ENCODE measurements at places on chromosomes 6 and 20.

GRCh38 chr6:108630050-108630714 lies 69.5 kb downstream of the FOXO3 start:
- DNase-seq, result no peak

DNA sequence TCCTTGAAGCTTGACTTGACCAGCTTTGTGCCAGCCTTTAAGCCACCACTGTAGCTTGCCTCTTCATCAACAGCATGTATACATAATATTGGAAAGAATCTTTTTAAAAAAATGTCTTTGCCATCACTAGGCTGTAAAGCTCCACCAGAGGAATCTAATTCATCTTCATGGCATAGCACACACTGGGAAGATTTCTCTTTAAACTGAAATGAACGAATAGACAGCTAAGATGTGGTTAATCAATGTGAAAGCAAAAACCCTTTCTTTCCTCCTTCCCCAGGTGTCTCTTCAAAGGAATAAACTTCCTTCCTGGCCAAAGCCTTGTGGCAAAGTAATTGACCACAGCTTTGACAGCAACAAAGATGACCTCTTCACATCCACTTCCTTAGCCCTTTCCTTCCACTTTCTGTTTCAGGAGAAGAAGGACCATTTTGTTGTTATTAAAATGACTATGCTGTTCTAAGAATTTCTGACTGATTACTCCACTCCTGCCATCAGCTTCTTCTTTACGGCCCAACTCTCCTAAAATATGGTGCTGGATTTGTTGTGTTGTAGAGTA lies 428.7 kb upstream of the SOX4 start:
- DNase-seq, result no peak

DNA sequence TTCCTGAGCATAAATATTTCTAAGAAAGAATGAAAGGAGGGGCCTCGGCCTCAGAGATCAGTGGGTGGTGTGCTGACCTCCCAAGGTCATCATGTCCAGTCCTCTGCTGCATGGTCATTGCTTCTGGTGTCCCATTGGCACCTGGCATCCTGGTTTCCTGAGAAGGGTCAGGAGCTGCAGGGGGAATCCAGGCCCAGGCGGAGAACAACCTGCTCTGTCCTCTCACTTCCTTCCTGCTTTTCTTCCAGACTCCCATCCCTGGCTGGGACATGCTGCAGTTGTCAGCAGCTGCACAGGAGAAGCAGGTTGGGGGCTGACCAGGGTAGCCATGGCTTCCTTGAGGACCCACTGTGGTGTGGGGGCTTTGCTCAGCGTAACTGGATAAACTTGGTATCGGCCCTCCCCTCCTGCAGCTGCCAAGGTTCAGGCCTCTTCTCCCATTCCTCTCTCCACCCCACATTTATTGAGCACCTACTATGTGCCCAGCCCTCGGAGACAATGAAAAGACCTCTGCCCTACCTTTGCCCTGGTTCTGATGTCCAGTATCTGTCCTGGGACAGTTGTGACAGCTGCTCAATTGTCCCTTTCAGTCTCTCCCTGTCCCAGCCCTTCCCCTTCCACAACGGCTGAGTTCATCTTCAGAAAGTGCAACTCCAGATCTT lies 155.2 kb downstream of the CEBPB start:
- DNase-seq, result no peak

GRCh38 chr6:487956-488355 lies 96.4 kb downstream of the IRF4 start:
- no peak for DNase-seq
